Stimulated activated CD8-positive, alpha-beta memory T cell treated with anti-CD3 and anti-CD28 coated beads, Interleukin-7, amount 100 ng/mL, for 1 hour (primary cell): ENCODE measurements at places on chromosomes 1 and 21.

GRCh38 chr1:218123968-218124367, 161.1 kb upstream of the RRP15 start:
- DNase-seq = no peak

GRCh38 chr1:88946861-88947260, 45.6 kb downstream of the KYAT3 start:
- no peak for DNase-seq

DNA sequence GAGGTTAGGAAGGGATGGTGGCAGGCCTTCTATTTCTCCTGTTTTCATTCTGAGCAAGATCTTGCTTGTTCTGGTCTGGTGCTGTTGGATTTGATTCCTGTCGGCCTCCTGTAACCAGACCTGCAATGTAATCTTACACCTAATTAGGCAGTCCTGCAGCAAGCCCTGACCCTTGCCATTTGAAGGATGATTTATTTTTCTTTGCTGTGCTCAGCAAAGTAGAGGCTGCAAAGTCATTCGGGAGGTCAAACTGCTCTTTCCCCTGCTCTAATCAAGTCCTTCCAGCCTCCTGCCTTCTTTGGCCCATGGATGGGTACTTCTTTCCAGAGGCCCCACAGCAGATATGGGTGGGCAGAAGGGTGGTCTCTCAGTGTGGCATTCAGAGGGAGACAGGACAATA, 417.7 kb upstream of the USP24 start:
- no peak for DNase-seq

DNA sequence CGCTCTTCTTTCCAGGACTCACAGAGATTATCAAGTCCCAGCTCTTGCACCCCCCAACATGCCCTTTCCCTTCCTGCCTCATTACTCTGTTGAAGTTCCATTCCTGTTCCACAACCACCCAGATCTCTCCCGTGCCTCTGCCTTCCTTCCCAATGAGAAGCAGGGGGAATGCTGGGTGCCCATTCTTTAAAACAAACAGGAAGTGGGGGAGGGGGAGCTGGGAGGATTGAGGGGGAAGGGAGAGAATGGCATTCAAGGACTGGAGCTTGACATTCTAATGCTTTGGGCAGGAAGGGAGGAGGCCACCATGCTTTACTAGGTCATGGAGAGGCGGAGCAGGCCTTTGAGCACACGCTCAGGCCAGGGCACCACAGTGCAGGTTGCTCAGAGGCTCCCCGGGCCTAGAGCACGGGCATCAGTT, 150.3 kb upstream of the IRF2BP2 start:
- no peak for DNase-seq

GRCh38 chr21:42174173-42174572, 44.8 kb upstream of the ABCG1 start:
- DNase-seq = no peak

- DNase-seq = no peak
These were observed 116.3 kb downstream of the DHRS3 start for GRCh38 chr1:12501661-12502060.

DNA sequence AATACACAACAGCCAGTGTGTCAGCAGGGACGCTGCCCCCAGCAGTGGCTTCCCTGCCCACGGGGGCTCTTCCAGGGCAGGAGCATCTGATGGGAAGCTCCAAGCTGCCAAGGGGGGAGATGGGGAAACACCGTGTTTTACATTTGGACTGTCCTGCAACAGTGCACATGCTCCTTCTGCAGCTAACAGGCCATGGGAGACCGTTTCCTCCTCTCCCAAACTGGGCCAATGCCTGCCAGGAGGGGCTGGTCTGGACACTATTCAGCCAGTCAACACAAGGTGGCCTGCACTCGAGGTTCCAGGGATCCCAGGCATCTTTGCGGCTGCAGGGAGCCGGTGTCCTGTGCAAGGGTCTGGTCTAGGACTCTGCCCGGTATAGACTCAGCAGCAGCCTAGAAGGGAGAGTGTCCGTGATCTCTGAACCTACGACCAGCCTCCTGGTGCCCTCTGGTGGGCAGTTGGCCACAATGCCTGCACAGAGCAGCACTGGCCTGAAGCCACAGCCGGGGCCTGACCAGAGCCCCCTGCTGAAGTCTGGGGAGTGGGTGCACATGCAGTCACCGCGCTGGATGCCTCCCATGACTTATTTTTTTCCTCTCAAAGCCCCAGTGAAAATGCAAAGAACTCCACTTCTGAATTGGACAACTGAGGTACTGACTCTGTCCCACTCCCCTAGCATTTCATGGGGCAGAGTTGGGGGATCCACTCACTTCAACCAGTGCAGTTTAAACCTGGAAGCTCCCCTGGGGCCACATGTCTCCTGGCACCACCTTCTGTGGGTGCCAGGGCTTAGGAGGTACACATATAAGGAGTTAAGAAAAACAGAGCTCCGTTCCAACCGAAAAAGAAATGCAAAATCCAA, 33.3 kb downstream of the RCC2 start:
- no peak for DNase-seq

GRCh38 chr1:207950750-207951149, 39.8 kb upstream of the CD34 start:
- DNase-seq = no peak

DNA sequence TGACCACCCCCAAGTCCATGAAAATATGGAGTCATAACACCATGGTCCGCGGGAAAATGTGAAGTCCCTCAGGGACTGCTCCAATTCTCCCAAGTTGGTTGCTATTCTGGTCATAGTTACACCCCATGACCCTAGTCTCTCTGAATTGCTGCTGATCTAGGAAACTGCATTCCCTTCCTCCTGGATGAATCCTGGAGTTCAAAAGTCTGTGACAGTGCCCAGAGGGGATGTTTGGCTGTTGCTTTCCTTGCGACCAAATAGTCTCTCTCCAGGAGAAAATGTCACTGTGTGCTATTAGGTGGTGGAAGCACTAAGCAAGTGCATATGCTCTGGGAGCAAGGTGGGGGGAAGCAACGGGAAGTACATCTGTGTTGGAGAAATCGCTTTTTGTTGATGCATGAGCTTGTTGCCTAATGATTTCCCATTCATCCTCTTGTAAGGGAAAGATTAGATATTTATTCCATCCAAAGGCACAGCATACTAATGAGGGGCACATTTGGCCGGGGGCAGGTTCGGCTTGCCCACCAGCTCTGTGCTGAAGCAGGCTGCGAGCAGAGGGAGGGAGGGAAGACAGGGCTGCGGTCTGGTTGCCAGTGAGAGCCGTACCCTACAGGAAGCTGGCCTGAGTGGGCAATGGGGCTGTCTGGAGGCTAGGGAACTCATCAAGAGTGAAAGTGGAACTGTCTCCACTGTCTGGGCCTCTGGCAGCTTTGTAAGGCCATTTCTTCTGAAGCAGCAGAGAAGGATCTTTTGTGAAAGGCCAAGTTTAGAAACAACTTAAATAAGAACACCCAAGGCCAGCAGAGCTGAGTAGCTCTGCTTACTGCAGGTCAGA, 27.2 kb downstream of the SYT6 start:
- DNase-seq = no peak

DNA sequence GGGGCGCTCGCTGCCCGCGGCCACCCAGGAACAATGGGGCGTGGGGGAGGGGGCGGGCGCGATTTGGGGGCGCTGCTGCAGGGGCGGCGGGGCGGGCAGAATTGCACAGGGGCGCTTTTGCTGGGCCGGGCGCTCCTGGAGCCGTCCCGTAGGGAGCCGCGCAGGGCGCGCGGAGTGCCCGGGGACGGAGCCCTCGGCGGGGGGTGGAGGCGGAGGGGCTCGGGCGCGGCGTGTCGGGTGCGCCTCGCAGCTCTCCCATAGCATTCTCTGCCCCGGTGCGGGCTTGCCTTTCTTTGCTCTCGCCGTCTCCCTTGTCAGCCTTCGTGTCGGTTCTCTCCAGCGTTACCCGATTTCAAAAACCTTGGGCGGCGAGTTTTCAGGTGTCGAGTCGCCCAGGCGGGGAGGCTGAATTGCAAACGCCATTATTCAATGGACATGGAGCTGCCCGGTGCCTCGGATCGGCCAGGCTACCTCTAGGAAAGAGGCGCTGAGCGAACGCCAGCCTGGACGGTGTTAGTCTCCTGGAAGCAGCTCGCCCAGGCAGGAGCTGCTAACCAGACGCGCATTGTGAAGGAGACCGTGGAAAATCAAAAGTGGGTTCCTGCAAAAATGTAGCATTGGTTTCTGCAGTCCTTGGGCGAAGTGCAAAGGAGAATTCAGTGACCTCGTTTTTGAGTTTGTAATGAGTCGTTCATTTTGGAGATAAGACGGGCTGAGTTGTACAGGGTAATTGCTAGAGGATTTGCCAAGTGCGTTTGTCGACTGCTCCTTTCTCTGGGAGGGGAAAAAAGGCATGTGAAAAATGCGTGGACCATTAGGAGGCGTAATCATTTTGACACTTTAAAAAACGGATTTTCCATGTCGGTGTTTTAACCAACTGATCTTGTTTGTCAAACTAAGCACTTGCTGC, 626 bp downstream of the CXADR start:
- DNase-seq = no peak

DNA sequence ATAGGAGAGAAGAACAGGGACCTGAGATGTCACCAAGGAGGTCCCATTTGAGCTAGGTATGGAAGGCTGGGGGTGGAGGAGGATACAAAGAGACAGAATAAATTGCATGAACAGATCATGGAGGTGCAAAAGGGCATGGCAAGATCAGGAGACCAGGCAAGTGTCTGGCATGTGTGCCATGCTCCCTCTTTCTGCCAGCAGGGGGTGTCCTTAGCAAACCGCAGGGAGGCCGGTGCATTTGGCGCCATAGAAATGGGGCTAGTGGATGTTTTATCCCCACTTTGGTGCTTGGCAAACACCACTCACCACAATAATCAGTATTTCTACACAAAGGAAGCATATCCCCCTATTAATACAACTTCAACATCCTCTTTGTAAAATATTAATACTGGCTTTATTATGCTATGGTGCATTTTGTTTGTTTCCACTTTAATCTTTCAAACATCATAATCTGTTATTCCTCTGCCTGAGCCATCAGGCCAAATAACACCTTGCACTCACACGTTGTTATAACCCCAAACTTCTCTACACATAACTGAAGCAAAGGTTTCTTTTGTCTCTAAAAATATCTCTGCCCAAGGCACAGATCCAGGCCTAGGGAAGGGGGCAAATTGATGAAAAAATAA, 25.9 kb downstream of the S100A6 start:
- DNase-seq = peak; percentile 49

DNA sequence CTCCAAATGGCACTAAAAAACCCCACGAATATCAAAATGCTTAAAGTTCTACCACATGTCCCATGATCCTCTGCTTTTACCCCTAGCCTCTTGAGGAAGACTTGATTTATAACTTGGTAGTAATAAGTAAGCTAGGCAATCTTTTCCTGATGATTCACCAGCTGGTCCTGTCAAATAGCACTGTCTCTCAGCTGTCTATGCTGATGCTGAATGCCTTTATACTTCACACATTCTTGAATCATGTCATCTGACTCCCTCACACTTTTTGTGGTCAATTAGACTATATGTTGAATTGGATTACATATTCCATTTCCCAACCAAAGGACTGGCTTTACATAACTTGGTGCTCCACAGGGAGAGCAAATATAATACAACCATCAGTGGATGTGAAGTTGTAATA, 16.6 kb downstream of the C21orf91 start:
- no peak for DNase-seq

GRCh38 chr1:183758913-183759312, 46.0 kb upstream of the RGL1 start:
- no peak for DNase-seq

GRCh38 chr1:47687631-47688460, 250.0 kb downstream of the FOXD2 start:
- DNase-seq = no peak

DNA sequence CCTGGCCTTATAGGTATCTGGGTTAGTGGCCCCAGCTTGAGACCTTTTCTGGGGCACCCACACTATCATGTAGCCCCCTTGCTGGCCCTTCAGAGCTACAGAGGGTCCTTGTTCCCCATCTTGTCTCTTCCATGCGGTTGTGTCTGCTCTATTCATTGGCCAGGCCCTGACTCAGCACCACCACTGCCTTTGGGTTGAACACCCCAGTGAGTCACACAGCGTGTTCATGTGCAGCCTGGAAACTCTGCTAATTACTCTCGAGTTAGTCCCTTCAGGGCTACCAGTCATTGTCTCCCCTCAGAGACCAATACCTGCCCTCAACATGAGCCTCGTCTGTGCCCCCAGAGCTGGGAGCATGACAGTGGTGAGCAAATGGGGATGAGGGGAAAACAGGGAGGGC, 28.2 kb upstream of the IKBKE start:
- DNase-seq = no peak

GRCh38 chr21:26572702-26573381, at the start of gene CYYR1:
Gene CYYR1 (minus strand): TSS chr21:26573286. CDS start chr21:26572940, 346 bp downstream.
- DNase-seq = no peak

GRCh38 chr1:3902111-3902511, 2.0 kb upstream of the C1orf174 start:
- DNase-seq = no peak

GRCh38 chr1:12012560-12013316, 6.6 kb upstream of the MIIP start:
- DNase-seq = no peak

DNA sequence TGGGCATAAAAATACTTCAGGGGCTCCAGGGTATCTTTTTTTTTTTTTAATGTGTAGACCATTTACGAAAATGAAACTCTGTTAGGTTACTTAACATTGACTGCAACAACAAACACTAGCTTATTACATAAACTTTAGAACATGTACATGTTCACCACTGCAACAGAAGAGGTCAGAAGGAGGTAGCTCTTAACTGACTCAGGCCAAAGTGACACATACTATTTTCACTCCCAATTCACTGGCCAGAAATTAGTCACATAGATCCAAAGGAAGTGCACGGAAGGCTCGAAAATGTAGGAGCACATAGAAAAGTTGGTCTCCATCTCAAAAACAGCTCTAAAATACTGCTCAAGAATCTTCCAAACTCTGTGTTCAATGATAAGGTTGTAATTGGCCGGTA, 107.2 kb downstream of the AKT3 start:
- DNase-seq = no peak

DNA sequence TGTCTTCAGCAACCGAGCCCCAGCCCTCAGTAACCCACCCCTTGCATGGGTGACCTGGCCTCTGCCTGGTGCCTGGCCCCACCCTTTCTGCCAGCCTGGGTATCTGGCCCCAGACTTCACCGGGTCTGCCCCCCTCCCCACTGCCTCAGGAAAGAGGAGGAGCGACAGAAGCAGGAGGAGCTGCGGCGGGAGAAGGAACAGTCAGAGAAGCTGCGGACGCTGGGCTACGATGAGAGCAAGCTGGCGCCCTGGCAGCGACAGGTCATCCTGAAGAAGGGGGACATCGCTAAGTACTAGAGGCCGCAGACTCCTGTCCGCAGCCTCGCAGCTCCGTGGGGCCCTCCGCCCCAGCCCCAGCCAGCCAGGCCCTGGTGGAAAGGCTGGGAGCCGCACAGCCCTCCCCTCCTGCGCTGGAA, 6.1 kb downstream of the TNFRSF25 start:
- no peak for DNase-seq
